Mammary microvascular endothelial cell (primary cell): ENCODE measurements at places on chromosomes 5 and 9. TPM values are rescaled to one million over a fixed set of nuclear protein-coding genes. Genes with fewer than 3 reads are reported as not detected.

ARSI gene
- 0.33 and 0.49 TPM in 2 replicates for total RNA-seq

SLC2A8 gene
- total RNA-seq, result 14.3 and 14.4 TPM in 2 replicates

TEK gene
- 77.0 and 79.5 TPM in 2 replicates for total RNA-seq

SPATA31E1 gene
- total RNA-seq, result not detected in 2 replicates

CCL21 gene
- total RNA-seq, result 0.20 and 0.53 TPM in 2 replicates

PCDHB7 gene
- total RNA-seq, result 0.05 and 0.07 TPM in 2 replicates

ADGRV1 gene
- not detected in 2 replicates for total RNA-seq

MAMDC2 gene
- total RNA-seq, result 4.0 and 4.9 TPM in 2 replicates

MEIKIN gene
- total RNA-seq, result not detected in 2 replicates

PCDHGC3 gene
- 18.0 and 18.2 TPM in 2 replicates for total RNA-seq

NUTM2G gene
- total RNA-seq, result not detected in 2 replicates

GMCL2 gene
- not detected in 2 replicates for total RNA-seq

ROPN1L gene
- total RNA-seq, result 1.4 and 2.5 TPM in 2 replicates

OCLN gene
- 0.53 and 3.3 TPM in 2 replicates for total RNA-seq

FRRS1L gene
- not detected in 2 replicates for total RNA-seq

GPR21 gene
- 0.25 TPM in 1 of 2 replicates, not detected in the other for total RNA-seq

GABBR2 gene
- 2.1 and 2.3 TPM in 2 replicates for total RNA-seq

ENTPD2 gene
- total RNA-seq, result not detected in 2 replicates

ZNF462 gene
- 4.6 and 5.4 TPM in 2 replicates for total RNA-seq

DPYSL3 gene
- 40.7 and 50.4 TPM in 2 replicates for total RNA-seq

MEGF10 gene
- under 0.01 and 0.15 TPM in 2 replicates for total RNA-seq

NOP16 gene
- 29.2 and 29.6 TPM in 2 replicates for total RNA-seq

ANGPTL2 gene
- total RNA-seq, result 13.6 and 14.1 TPM in 2 replicates

MZB1 gene
- not detected in 2 replicates for total RNA-seq

MRRF gene
- 32.5 and 32.7 TPM in 2 replicates for total RNA-seq

CDHR2 gene
- not detected in 2 replicates for total RNA-seq

DAB2 gene
- 90.0 and 102 TPM in 2 replicates for total RNA-seq

RANBP3L gene
- not detected in 2 replicates for total RNA-seq
